Left cardiac atrium (tissue), 4 donors: ENCODE measurements at places on chromosomes 11 and 22. TPM values are rescaled to one million over a fixed set of nuclear protein-coding genes. Genes with fewer than 3 reads are reported as not detected.

The PANX3 gene
- total RNA-seq: not detected

The C11orf91 gene
- 0.29 TPM for total RNA-seq

The IGLL5 gene
- 0.77 TPM for total RNA-seq

The IGSF22 gene
- 2.4 TPM for total RNA-seq

The OR6T1 gene
- not detected for total RNA-seq

The LUZP2 gene
- not detected for total RNA-seq

The RASL10A gene
- total RNA-seq: 3.1 TPM

The NXPE4 gene
- not detected for total RNA-seq

The CCDC15 gene
- 0.31 TPM for total RNA-seq

The SDHD gene
- total RNA-seq: 158 TPM

The RAB36 gene
- total RNA-seq: 1.0 TPM

The KCNK4 gene
- total RNA-seq: not detected

The TYR gene
- total RNA-seq: not detected

The LGALS12 gene
- 22.0 TPM for total RNA-seq

The TRIM68 gene
- total RNA-seq: 10.3 TPM

The LARGE2 gene
- 0.50 TPM for total RNA-seq

The F2 gene
- not detected for total RNA-seq

The SIRT3 gene
- total RNA-seq: 21.1 TPM

The DCDC1 gene
- total RNA-seq: 0.15 TPM
